NCI-H1436 treated with DMSO at 0.1 percent for 48 hours (cell line): ENCODE measurements at places on chromosomes 5 and 9.

GRCh38 chr5:38187532-38187931 lies 70.8 kb upstream of the EGFLAM start:
- no peak for DNase-seq

DNA sequence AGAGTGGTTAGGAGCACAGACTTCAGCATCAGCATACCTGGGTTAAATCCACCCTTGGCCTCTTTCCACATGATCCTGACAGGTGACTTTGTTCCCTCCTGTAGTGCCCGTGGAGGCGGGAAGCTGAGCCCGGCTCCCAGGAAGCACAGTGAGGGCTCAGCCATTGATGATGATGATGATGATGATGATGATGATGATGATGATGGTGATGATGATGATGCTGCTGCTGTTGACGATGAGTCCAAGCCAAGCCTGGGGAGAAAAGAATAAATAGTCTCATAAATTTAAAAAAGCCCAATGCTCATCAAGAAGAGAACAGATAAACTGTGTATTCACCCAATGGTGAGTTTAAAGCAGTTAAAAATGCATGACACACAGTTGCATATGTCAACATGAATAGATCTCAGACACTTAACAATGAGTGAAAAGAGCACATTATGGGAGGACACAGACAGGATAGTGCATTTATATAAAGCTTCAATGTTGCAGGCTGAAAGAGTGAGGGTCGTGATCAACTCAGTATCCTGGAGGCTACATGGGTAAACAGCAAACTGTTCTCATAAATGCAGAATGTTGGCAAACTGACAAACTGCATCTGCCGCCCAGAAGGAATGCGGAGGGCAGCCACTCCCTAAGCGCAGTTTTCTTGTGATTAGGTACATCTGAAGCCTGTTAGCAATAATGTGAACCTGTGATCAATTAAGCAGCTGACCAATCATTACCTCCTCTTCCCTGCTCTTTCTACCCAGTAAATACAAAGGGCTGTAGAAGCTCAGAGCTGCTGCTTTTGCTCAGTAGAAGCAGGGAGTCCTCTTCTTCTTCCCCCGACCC lies 11.7 kb upstream of the CFAP157 start:
- DNase-seq: no peak

- DNase-seq: no peak
Observed at GRCh38 chr5:55535199-55535905, 588 bp upstream of the PLPP1 start.

DNA sequence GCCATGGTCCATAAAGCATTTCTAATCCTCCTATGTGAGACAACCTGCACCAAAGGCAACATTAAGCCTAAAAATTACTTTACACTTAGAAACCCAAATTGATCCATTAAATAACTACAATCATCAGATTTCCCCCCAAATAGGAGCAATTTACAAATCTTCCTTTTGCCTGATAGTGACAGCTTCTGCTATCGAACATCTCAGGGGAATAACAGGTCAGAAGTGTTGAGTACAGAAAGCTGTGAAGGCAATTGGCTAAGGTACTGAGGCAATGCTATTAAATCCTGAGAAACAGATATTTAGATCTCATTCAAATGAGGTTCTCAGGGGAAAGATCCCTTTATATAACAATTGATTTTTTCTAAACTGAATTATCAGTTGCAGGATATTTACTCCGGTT lies 141.1 kb downstream of the PIK3R1 start:
- DNase-seq: no peak

- DNase-seq: no peak
Observed at GRCh38 chr9:106450549-106450948, 412.4 kb upstream of the ZNF462 start.
